ENCODE measurements at places on chromosomes 11 and 22.
A peak's percentile ranks its signal among the peaks of the same experiment; 100 is the strongest.

DNA sequence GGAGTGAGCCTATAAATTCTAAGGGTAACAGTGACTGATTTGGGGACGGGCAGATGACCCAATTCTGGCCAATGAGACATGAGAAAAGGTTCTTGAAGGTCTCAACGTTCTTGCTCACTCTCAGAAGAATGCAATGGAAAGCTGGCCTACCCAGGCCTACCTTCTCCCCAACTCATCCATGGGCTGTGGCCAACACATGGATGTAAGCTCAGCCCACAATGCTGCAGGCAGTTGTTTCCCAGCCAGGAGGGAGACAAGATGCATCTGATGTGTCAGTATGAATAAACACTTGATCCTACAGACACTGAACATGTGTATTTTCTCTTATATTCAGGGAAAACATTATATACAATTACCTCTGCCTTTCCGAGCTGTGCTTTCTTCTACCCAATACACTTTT lies 24.4 kb downstream of the PI4KA start:
- DNase-seq = no peak

- DNase-seq = no peak
Observed at GRCh38 chr22:19951346-19951745, 9.7 kb upstream of the TXNRD2 start.

GRCh38 chr22:19974268-19974861 lies 32.7 kb upstream of the TXNRD2 start:
- DNase-seq = peak; percentile 31

GRCh38 chr11:120153221-120153620 lies 15.3 kb upstream of the TRIM29 start:
- no peak for DNase-seq

- DNase-seq = no peak
Observed at GRCh38 chr11:9146477-9146876, 55.1 kb upstream of the SCUBE2 start.

GRCh38 chr11:129223701-129224149 lies 31.6 kb upstream of the ARHGAP32 start:
- DNase-seq = no peak

- DNase-seq = no peak
Observed at GRCh38 chr11:20208622-20209111, 48.4 kb upstream of the DBX1 start.

GRCh38 chr11:36230779-36231699 lies 58.2 kb downstream of the COMMD9 start:
- no peak for DNase-seq

GRCh38 chr11:11724994-11725393 lies 103.2 kb upstream of the GALNT18 start:
- DNase-seq = no peak

DNA sequence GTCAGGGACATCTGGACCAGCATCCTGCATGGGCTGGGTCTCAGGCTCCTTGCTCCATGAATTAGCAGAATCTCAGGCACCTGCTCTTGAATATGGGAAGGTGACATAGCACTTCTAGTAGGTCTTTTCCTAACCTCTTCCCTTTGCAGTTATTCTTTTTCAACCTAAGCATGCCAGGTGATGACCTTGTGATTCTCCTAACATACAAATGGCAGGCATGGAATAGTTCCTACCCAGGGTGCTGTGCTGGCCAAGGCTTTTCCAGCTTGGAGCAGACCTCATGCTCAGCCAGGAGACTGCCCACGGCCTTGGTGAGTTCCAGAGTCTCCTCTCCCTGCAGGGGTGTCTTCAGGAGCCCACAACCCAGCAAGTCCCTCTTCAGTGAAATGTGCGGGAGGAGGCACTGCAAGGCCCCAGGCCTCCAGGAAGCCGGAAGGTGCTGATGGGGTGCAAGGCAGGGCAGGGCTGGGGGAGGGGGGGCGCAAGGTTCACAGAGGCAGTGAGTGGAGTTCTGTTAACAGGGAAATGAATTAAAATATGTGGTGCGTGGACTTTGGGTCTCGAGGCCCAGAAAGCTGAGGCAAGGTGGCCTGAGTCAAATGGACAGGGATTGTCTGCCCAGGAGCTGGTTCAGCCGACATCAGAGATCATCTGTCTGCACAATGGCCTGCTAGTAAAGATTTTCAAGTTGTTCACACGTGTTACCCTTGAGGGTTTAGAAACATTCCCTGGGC lies 75.9 kb upstream of the SEPTIN5 start:
- DNase-seq = no peak

DNA sequence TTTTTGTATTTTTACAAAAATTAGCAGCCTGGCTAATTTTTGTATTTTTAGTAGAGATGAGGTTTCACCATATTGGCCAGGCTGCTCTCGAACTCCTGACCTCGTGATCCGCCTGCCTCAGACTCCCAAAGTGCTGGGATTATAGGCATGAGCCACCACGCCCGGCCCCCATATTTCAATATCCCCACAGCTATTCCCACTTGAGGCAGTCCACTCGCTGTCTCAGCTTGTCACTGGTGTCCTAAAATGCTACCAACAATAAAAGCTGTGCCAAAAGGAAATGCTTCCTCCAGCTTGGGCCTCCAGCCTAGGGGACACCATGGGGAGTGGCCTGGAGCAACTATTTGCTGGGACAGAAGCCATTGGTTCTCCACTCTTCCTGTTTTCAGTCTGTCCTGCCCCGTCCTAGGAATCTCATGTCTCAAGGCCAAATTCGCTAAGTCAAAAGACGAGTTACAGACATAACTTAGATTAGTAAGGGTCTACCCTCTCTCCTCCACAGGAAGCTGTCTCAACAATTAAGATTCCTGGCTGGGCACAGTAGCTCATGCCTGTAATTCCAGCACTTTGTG lies 7.3 kb upstream of the SPINDOC start:
- DNase-seq = no peak

- DNase-seq = no peak
Observed at GRCh38 chr11:99682171-99682570, 661.4 kb downstream of the CNTN5 start.

GRCh38 chr11:72724851-72725723 lies 27.1 kb downstream of the ARAP1 start:
- peak; percentile 66 for DNase-seq

DNA sequence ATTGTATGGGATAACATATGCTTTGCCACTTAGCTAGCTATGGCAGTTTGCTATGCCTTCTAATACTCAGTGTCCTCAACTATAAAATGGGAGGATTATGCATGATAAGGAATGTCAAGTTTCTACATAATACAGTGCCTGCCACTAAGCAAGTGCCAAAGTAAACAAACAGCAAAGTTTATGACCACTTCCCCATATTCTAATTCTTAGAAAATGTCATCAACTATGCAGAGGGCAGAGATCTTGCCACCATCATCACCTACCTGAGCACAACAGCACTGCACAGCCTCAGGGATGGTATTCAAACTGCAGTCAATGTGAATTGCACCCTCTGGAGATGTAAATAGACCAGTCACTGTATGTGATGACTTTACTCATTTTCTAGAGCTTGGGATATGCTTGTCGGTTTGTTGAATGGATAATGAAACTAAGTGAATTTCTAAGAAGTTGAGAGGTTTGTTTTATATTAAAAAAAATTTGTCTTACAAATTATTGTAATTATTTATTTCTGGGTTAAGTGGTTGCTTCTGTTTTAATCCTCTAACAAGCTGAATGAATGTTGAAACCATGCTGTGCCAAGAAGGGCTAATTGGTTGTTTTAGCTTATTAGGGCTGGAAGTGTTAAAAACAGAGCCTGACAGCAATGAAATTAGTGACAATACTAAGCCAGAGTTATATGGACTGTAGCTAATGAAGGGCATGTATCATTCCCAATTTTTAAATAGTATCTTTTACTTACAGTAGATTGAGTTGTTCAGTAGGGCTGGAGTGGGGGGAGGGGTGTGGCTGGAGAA lies 398.4 kb downstream of the CNTN5 start:
- no peak for DNase-seq

DNA sequence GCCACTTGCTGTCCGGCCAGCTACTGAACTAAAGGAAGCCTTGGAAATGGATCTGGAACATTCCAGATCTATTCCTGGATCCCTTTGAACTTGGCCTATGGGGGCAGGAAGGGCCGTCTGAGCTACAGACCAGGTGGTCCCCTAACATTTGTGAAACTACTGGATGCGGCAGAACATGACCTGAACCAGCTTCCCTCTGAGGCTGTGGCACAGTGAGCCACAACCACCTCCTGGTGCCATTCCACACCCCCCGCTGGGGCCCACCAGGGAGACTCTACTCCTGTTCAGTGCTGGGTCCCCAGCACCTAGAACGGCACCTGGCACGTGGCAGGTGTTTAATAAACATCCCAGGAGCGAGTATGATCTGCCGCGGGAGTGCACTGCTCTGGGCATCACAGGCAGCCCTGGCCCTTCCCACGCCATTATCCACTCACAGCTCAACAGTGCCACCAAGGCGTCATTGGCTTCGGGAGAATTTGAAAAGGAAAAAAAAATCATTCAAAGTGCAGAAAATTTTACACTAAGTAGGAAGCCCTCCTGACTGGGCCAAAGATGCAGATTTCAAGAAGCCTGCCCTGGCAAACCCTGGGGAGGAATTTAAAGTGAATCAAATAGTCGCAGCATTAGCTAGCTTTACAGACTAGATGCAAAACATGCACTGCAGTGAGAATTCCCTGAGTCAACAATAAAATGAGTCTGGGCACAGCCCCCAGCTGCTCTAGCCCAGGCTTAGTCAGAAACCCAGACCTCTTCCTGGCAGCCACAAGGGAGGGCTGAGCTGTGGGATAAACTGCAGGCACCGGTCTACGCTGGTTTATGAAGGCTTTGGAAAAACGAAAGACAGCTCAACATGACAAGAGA lies 14.3 kb upstream of the EFCAB6 start:
- no peak for DNase-seq

GRCh38 chr11:71955898-71956456 lies 27.1 kb downstream of the RNF121 start:
- no peak for DNase-seq

All from NCI-H1930 (cell line).